ENCODE measurements at places on chromosomes 4 and X.

DNA sequence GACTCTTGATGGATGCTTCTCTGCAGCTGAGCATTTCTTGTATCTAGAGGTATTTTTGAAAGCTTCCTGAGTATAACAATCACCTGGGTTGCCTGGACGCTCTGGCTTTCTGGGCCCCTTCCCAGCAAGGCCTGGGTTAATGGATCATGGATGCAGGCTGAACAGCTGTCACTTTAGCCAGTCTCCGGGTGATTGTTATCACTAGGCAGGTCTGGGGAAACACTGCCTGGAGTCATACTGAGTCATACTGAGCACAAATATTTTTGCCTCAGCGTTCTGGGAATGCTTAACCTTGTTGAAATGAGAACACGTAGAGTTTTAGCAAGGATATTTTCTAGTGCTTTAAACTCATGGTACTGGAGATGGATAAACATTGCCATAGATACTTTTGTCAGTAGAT lies 102.6 kb downstream of the PHEX start:
- H3K4me3 ChIP-seq: no peak overlapping the region
- no peak for DNase-seq
- H3K4me1 ChIP-seq: no peaks in the 10 kb centered on the region
- no peaks in the 10 kb centered on the region for H3K36me3 ChIP-seq
- H3K27me3 ChIP-seq: no peaks in the 10 kb centered on the region
- no peak overlapping the region for H3K27ac ChIP-seq

- H3K27ac ChIP-seq: no peak overlapping the region
- DNase-seq: no peak
- no peak overlapping the region for H3K4me3 ChIP-seq
- H3K4me1 ChIP-seq: no peaks in the 10 kb centered on the region
Observed at GRCh38 chr4:19809989-19810388, 441.7 kb upstream of the SLIT2 start.

DNA sequence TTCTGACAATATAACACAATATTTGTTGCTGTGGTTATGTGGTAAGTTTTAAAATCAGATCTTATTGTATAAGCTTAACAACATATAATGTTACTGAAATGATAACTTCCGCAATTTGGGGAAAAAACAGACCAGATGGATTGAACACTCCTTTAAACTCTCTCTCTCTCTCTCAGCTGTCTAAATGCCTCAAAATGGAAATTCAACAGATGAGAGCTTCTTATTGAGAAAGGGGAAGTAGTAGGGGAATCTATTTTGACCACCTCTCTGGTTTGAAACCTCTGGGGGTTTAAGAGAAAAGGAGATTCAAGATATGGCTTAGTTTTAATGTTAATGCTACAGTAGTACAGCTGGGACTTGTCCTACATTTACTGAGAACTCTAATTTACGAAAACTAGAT lies 40.3 kb downstream of the DMD start:
- H3K4me3 ChIP-seq: no peak overlapping the region
- H3K27ac ChIP-seq: no peak overlapping the region

GRCh38 chrX:118216509-118216908 lies 99.9 kb upstream of the KLHL13 start:
- no peaks in the 10 kb centered on the region for H3K36me3 ChIP-seq
- no peaks in the 10 kb centered on the region for H3K27me3 ChIP-seq
- DNase-seq: no peak
- no peak overlapping the region for H3K27ac ChIP-seq

DNA sequence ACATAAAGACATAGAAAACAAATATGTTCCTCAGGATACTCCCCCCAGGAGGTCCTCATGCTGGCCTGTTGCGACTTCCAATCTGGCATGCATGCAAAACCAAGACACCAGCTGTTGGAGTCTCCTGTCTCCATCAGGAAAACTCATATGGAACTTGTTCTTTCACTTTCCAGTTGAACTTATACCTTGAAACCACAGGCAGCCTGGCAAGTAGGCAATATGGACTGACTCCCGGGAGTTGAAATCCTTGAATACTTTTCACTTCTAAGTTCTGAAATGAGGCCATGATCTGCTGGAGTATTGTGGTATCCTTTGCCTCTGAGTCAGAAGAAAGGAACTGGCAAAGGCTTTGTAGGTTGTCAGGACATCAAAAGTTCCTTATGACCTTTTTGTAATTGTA lies 444.2 kb downstream of the IDS start:
- no peak for DNase-seq
- no peaks in the 10 kb centered on the region for H3K4me1 ChIP-seq
- H3K4me3 ChIP-seq: no peak overlapping the region
- H3K27ac ChIP-seq: no peak overlapping the region
- H3K27me3 ChIP-seq: no peaks in the 10 kb centered on the region
- no peaks in the 10 kb centered on the region for H3K36me3 ChIP-seq

DNA sequence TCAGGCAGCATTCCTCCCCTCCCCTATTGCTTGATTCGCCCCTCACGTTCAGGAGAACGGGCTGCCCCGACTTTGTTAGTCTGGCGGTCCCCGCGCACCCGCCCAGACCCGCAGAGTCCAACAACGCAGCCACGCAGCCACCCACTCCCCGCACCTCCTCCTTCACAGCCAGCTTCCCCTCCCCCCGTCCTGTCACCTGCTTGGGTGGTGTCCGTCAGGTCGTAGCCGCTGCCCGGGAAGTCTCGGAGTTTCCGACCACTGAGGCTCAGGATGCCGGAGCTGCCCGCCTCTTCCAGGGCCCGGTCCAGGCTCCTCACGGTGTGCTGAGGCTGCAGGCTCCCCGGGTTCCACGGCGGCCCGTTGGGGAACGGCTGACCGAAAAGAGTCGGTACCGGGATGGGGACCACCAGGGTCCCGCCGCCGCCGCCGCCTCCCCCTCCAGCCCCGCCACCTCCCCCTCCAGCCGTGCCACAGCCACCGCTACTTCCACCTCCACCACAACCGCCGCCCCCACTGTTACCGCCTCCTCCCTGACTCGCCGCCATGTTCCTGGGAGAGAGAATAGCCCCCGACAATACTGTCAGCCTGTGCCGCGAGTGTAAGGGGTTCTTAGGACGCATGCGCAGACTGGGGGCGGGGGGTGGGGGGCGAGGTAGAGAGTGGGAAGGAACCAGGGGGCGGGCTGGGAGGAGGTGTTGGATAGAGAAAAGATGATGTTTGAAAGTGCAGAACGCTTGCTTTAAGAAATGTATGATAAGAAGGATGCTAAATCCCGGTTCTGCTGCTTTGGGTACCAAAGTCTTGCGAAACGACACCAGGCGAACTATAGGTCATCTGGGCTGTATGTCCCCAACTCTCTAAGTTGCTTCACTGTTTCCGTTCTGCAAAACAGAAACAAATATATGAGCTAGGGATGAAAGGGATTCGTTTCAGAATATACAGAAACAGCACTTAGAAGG lies at the start of gene LRCH2:
Gene LRCH2 (minus strand): TSS at position 600 of the 959 bp plus-strand sequence. CDS start 55 bp downstream, at position 545.
- H3K4me1 ChIP-seq: no peaks in the 10 kb centered on the region
- no peaks in the 10 kb centered on the region for H3K27me3 ChIP-seq
- DNase-seq: no peak
- no peaks in the 10 kb centered on the region for H3K36me3 ChIP-seq

Measured in T-cell (primary cell).